ENCODE measurements at places on chromosomes 5 and 9.

DNA sequence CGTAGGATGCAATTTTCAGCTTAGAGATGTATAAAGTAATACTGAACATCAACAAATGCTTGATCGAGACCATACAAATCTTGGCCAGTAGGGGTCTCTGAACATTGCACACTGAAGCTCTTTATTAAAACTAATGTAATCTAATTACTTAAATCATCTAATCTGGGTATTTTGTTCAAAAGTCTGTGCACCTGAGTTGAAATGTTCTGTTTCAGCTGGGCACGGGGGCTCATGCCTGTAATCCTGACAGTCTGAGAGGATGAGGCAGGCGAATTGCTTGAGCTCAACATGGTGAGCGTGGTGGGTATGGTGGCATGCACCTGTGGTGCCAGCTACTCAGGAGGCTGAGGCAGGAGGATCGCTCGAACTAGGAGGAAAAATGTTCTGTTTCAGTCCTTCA, 41.0 kb downstream of the ESM1 start:
- DNase-seq: peak; percentile 65

GRCh38 chr9:13791816-13792215, 512.3 kb upstream of the MPDZ start:
- DNase-seq: no peak

DNA sequence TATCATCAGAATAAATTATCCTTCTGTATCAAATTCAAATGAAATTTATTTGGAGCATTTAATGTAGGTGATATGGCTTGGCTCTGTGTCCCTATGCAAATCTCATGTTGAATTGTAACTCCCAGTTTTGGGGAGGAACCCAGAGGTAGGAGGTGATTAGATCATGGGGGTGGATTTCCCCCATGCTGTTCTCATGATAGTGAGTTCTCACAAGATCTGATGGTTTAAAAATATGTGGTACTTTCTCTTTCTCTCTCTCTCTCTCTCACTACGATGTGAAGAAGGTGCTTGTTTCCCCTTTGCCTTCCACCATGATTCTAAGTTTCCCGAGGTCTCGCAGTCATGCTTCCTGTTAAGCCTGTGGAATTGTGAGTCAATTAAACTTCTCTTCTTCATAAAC, 678.4 kb upstream of the RGMB start:
- DNase-seq: peak; percentile 30

DNA sequence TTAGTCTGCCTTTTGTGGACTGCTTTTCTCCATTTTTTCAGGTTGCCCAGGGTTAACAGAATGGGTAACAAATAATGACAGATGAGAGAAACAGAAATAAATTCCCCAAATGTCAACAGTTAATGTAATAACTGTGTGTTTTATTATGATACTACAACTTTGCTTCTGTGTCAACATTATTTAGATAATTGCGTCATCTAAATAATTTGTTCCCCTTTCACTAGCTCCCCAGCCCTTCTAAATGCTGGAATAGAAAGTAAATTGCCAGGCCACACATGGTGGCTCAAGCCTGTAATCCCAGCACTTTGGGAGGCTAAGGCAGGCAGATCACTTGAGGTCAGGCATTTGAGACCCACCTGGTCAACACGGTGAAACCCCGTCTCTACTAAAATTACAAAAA, 53.5 kb downstream of the RNF38 start:
- DNase-seq: no peak

DNA sequence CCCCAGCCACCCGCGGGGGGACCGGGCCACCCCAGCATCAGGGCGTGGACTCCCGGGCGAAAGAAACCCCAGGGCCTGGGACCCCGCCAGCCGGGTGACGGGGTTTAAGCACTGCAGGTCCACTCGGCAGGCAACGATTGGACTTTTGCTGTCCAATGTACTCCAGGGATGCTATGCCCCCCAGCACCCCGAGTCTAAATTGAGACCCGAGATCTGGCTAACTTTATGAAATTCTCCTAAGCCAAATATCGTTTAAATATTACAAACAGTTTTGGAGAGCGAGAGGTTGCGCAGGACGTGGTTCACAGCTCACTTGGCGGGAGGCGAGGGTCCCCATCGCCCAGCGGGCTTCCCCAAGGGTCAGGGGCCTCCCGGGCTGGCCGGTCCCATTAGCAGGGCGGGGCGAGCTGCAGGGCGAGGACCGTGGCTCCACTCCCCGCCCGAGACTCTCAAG, 384 bp upstream of the MRPS2 start:
- DNase-seq: no peak

GRCh38 chr9:96524045-96524444, 74.1 kb downstream of the HABP4 start:
- no peak for DNase-seq

DNA sequence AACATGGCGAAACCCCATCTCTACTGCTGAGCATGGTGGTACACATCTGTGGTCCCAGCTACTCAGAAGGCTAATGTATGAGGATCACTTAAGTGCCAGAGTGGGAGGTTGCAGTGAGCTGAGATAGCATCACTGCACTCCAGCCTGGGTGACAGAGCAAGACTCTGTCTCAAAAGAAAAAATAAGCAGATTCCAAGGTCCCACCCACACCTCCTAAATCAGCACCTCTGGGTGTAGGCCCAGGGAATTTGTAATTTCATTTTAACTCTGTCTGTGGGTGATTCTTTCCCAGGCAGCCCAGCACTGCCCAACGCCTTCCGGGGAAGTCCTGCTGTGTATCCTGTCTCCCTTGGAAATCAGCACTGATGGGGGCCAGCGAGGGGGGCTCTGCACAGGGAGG, 12.5 kb downstream of the CAMK2A start:
- no peak for DNase-seq

DNA sequence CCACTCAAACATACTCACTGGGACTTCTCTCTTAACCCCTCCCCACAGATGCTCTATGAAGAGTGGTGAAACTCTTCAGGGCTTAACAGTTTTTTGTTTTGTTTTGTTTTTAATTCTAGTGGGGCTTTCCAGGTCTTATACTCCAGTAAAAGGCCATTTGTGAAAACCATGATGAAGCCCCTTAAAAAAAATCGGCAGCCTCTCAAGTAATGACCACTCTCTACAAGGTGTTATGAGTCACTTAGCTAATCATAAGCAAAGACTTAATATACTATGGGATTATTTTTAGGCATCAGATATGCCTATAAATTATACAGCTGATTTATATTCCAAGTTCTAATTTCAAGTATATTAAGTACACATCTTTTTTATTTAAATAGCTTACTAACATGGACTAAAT, 607.9 kb downstream of the RAB3C start:
- no peak for DNase-seq

DNA sequence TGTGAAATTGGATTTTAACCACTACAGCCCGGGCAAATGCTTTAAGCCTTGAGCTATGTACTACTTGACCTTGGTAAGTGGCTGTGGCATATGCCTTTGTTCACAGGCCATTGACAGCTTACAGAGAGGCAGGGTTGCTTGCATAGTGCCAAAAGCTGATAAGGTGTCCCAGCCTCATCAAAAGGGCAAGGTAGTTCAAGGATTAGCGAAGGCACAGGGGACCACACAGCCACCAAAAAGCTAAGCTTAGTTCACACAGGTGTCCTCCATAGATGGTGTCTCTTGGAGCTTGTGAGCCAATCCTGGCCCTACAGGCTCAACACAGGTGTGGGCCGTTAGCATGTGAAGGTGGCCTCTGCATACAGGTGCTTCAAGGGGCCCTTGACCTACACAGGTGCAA, 86.8 kb downstream of the ZNF622 start:
- DNase-seq: no peak

GRCh38 chr5:14286574-14287421, 143.7 kb downstream of the TRIO start:
- no peak for DNase-seq

DNA sequence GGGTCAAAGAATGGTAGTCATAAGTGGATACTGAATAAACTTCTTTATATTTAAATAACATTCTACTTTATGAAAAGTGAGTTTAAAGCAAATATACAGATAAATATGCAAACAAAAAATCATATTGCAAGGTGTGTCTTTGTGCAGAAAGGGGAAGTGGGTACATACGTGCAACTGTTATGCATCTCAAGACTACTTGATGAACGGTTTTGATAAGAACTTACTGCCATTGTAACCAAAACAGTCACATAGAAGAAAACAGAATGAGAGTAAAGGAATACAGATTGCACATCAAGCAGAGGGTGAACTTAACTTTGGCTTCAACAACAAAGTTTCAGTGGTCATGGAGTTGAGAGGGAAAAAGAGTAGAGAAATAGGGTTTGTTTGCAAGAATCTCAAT, 9.9 kb downstream of the CAMK4 start:
- no peak for DNase-seq

GRCh38 chr9:1231998-1232919, 182.1 kb downstream of the DMRT2 start:
- peak; percentile 80 for DNase-seq

GRCh38 chr5:146725025-146725424, 153.5 kb downstream of the PPP2R2B start:
- DNase-seq: peak; percentile 31

- DNase-seq: no peak
Measured at GRCh38 chr5:103511554-103511885, 51.1 kb downstream of the NUDT12 start.

GRCh38 chr9:20512636-20513035, 109.7 kb downstream of the MLLT3 start:
- no peak for DNase-seq

DNA sequence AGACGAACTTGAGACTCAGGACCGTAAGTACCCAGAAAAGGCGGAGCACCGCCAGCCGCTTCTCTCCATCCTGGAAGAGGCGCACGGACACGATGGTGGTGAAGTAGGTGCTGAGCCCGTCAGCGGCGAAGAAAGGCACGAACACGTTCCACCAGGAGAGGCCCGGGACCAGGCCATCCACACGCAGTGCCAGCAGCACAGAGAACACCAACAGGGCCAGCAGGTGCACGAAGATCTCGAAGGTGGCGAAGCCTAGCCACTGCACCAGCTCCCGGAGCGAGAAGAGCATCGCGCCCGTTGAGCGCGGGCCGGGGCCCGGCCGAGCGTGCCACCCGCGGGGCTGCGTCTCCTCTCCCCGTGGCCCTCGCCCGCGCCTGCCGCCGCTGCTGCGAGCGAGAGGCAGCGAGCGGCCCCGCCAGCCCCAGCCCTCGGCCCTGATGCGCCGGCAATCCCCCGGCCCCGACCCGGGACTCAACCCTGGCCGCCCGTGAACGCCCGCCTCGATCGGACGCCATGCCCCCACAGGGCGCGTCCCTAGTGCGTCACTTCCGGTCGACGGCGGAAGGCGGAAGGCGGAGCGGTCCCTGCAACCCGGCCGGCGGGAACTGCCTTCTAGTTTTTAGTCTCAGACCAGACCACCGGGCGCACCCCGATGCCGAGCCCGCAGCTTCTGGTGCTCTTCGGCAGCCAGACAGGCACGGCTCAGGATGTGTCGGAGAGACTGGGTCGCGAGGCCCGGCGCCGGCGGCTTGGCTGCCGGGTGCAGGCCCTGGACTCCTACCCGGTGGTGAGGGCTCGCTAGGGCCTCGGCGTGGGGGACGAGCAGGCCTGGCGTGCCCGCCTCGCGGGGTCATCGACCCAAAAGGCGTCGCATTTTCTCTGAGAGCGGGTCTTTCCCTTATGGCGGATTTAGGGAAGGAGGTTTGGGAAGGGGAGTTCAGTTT, at the start of the genes NDOR1 and TMEM203:
NDOR1 (plus strand) TSS at position 575 of the 944 bp plus-strand sequence; CDS start at position 653, 78 bp downstream.
TMEM203 (minus strand) TSS at position 523 of the 944 bp plus-strand sequence; CDS start at position 289, 234 bp downstream.
- peak; percentile 76 for DNase-seq

DNA sequence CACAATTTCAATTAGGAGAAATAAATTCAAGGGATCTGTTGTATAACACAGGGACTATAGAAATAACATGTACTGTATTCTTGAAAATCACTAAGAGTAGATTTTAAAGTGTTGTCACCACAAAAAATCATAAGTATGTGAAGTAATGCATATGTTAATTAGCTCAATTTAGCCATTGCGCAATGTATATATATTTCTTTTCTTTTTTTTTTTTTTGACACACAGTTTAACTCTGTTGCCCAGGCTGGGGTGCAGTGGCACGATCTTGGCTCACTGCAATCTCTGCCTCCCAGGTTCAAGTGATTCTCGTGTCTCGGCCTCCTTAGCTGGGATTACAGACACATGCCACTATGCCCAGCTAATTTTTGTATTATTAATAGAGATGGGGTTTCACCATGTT, 70.2 kb downstream of the XRCC4 start:
- DNase-seq: no peak

DNA sequence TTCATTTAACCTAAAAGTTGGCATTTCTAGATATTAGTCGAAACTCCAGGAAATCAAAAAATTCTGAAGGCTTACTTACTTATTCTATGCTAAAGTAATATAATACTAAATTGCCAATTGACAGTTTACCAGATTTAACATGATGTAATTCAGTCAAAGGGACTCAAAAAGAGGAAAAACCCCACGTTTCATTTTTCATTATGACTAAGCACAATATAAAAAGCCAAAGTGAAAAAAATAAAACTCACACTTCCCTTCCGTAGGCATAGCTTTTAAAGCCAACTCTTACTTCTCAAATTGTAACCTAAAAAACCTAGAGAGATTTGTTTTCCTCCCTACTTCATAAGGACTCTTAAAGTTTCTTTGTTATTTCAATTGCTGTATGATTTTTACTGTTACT, 146.6 kb downstream of the RAPGEF6 start:
- DNase-seq: peak; percentile 31

GRCh38 chr5:159021901-159022556, 77.7 kb downstream of the EBF1 start:
- peak; percentile 87 for DNase-seq

- no peak for DNase-seq
Measured at GRCh38 chr9:129351058-129351641, 173.1 kb upstream of the IER5L start.

- DNase-seq: no peak
Measured at GRCh38 chr5:119395080-119395836, 39.4 kb downstream of the TNFAIP8 start.

DNA sequence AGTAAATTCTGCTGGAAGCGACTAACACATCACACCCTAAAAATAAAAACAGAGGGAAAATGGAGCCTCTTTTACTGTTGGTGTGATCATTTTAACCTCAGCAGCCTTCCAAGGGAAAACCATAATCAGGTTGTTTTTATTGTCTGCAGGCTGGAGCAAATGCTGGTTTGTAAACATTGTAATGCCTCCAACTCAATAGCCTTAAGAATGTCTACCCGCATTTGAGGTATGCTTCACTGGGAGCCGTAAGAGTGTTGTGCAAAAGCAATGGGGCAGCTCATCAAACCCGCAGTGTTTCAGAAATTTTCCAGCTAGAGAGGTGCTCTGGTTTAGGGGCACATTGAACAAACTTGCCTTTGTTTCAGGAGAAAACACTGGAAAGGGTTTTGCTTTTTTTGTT, 17.0 kb downstream of the NIM1K start:
- DNase-seq: no peak

DNA sequence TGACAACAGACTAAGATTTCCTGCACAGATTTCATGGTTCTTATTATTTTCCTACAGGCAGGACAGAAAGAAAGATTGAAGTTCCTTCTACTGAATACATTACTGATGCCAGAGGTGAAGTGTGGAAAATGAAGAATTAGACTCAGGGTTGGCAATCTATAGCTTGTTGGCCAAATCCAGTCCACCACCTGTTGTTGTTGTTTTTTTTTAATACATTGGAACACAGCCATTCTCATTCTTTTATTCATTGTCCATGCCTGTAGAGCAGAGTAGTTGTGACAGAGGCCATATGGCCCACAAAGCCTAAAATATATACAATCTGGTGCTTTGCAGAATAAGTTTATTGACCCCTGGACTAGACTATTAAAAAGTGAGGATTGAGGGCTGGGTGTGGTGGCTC, 5.8 kb upstream of the PLPPR1 start:
- no peak for DNase-seq
